ENCODE measurements at places on chromosomes 5 and 9. TPM values are rescaled to one million over a fixed set of nuclear protein-coding genes. Genes with fewer than 3 reads are reported as not detected.

Gene TMEM215
- not detected for total RNA-seq

- DNase-seq, result no peak
Observed at GRCh38 chr9:88161144-88161543, 22.9 kb upstream of the SPATA31C2 start.

Gene LCN1
- not detected for total RNA-seq

- DNase-seq, result no peak
Observed at GRCh38 chr5:65535529-65535987, 27.4 kb downstream of the CENPK start.

DNA sequence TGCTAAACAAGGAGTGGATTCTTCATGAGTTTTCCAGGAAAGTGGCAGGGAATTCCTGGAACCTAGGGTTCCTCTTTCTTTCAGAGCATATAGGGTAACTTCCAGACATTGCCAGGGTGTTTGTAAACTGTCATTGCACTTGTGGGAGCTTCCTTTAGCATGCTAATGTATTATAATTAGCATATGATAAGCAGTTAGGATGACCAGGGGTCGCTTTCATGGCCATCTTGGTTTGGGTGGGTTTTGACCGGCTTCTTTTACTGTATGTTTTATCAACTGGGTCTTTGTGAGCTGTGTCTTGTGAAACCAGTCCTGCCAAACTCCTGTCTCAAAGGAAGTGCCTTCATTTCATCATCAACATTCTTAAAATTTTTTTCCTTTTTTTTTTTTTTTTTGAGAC lies 11.9 kb upstream of the MELK start:
- no peak for DNase-seq

Gene SRA1
- total RNA-seq, result 24.9 TPM

Gene ZNF483
- 24.9 TPM for total RNA-seq

Gene FAM169A
- total RNA-seq, result 1.6 TPM

GRCh38 chr5:142324136-142324870 lies 518 bp downstream of the SPRY4 start:
- DNase-seq, result no peak

DNA sequence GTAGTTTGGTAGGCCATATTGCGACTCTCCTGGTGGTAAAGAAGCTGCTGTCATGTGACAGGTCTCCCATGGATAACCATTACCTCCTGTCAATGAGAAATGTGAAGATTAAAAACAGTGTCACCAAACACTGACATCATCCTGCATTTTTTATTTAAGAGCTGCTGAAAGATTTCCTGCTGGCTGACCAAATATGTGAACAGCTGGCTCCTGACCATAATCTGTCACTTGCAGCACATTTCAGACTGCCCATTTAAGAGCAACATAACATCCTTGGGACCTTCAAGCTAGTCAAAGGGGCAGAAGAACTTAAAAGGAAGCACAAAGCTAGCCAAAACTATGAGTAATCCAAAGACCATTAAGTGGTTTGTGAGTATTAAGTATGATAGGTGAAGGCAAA lies 288.0 kb downstream of the IZUMO3 start:
- no peak for DNase-seq

GRCh38 chr9:86978413-86978812 lies 31.1 kb upstream of the GAS1 start:
- no peak for DNase-seq

Gene CDKN2B-AS1
- total RNA-seq, result 4.6 TPM

DNA sequence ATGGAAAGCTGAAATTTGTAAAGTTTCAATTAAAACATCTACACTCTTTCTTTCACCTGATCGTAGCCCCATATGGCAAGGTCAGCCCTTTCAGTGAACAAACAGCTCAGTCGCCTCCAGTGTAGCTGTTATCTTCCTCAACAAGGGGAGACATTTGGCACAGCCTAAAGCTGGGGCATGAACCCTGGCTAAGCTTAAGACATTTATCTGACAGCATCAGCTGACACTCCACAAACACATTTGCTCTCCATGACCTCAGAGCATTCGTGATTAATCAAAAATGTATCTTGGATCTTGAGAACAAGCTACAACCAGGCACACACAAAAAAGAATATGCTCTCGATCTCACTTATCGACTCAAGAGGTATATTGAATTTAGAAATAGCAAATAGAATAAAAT lies 67.3 kb downstream of the POU5F2 start:
- DNase-seq, result no peak

GRCh38 chr5:139757727-139758509 lies 37.7 kb upstream of the PSD2 start:
- DNase-seq, result no peak

DNA sequence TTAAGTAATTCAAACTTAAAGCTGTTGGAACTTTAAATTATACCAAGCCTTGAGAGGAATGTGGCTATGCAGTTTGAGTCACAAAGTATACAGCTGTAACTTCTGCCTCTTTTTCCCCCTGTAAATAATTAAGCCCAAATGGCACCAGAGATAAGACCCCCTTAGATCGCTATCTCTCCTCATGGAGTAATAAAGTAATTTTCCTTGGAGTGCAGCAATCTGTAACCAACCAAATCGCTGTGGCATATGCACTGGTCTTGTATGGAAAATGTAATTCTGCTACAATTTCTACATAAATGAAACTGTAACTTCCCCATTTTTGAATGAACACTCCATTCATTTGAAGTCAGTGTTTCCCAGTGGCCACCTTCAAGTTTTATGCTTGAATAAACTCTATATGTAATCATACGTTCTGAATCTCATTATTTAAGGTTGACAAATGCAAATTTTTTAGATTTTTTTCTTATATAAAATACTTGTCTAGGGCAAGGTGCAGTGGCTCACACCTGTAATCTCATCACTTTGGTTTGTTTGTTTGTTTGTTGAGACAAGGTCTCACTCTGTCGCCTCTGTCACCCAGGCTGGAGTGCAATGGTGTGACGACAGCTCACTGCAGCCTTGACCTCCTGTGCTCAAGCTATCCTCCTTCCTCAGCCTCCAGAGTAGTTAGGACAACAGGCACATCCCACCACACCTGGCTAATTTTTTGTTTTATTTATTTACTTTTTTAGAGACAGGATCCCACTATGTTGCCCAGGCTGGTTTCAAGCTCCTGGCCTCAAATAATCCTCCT lies 12.3 kb downstream of the SUSD1 start:
- no peak for DNase-seq

- no peak for DNase-seq
Observed at GRCh38 chr5:124627815-124628595, 118.4 kb downstream of the ZNF608 start.

DNA sequence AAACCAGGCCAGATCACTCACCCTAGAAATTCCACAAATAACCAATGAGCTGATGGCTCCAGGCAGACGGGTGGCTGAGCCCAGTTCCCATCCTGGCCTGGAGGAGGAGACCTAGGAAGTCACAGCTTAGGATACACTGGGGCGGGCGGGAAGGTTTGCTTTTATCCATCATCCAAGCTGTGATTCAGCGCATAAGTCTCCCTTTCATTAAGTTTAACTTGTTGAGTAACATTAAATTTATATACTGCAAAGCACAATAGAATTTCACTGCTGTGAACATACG lies 55.7 kb downstream of the THBS4 start:
- no peak for DNase-seq

Gene TIGD6
- 5.6 TPM for total RNA-seq

GRCh38 chr5:61330845-61331406 lies 1.1 kb upstream of the ZSWIM6 start:
- DNase-seq, result peak; percentile 40

- no peak for DNase-seq
Observed at GRCh38 chr9:125534971-125535701, 171.9 kb downstream of the MAPKAP1 start.

DNA sequence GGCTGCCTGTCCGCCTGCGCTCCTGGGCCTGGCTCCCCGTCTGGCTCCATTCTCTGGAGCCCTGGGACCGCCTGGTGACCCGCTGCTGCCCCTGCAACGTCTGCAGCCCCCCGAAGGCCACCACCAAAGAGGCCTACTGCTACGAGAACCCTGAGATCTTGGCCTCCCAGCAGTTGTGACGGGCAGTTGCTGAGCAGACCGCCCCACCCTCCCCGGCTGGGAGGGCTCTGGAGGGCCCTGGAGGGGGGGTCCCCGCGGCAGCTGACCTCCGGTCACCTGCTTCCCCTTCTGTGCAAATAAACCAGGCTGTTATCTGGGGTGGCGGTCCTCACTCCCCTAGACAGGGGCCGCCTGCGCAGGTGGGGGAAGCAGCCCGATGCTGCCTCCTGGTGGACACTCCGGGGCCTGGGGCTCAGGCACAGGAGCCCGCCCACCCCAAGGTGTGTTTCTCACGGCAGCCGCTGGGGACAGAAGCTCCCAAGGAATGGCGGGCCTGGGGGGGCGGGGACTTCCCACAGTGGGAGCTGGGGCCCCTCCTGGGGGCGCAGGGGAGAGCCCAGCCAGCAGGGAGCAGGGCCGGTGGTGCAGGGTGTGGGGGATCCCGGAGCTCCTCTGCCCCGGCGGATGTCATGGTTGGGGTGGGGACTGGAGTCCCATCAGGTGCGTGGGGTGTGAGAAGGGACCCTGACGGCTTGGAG lies 4.7 kb upstream of the TUBB4B start:
- DNase-seq, result peak; percentile 76

DNA sequence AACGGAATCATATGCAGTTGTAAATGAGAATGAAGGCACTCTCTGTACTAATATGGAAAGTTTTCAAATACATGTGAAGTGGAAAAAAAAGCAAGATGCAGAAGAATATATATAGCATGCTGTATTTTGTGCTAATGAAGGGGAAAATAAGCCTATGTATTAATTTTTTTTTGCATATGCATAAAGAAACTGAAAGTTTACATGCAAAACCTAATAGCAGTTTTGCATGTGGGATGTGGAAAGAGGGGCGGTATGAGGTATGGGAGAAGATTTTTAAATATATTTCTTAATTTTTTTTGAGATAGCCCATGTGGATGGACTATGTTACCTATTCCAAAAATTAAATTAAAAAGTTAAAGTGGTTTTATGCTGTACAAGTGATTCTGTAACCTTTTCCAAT lies 83.7 kb upstream of the IL12B start:
- DNase-seq, result no peak

Gene IL7R
- 26.1 TPM for total RNA-seq

DNA sequence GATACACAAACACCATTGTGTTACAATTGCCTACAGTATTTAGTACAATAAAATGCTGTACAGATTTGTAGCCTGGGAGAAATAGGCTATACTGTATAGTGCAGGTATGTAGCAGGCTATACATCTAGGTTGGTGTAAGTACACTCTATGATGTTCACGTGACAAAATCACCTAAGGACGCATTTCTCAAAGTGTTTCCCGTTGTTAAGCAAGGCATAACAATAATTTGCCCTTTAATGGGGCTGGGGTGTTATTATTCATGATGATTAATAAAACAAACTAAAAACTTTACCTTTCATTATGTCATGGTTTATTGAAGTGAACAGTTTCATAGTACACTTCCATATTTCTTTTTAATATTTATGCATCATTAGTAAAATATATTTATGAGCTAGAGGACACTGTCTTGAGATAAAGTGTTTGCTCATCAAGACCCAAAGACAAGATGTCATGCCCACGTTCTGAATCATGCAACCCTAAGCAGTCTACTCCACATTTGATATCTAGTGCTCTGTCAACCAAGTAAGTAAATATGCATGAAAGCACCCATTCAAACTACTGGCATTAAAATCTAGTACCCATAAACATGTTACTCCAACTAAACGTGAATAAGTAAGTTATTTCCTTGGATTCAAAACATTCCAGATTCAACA lies 220.5 kb downstream of the NR2F1-AS1 start:
- DNase-seq, result no peak

Gene FGF1
- 6.6 TPM for total RNA-seq

Gene CDH10
- not detected for total RNA-seq

Gene OR1N1
- total RNA-seq, result not detected

- no peak for DNase-seq
Observed at GRCh38 chr5:141095263-141095641, 837 bp downstream of the PCDHB2 start.

Gene DND1
- total RNA-seq, result 0.88 TPM

DNA sequence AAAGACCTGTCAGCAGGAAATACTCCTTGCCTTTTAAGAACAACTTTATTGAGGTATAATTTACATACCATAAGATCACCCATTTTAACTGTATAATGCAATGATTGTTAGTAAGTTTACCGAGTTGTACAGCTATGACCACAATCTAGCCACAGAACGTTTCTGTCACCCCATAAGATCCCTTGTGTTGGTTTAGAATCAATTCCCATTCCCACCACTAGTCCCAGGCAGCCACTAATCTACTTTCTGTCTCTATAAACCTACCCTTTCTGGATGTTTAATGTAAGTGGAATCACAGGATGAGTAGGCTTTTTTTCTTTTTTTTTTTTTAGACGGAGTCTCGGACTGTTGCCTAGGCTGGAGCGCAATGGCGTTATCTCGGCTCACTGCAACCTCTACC lies 4.4 kb downstream of the GPR107 start:
- no peak for DNase-seq

DNA sequence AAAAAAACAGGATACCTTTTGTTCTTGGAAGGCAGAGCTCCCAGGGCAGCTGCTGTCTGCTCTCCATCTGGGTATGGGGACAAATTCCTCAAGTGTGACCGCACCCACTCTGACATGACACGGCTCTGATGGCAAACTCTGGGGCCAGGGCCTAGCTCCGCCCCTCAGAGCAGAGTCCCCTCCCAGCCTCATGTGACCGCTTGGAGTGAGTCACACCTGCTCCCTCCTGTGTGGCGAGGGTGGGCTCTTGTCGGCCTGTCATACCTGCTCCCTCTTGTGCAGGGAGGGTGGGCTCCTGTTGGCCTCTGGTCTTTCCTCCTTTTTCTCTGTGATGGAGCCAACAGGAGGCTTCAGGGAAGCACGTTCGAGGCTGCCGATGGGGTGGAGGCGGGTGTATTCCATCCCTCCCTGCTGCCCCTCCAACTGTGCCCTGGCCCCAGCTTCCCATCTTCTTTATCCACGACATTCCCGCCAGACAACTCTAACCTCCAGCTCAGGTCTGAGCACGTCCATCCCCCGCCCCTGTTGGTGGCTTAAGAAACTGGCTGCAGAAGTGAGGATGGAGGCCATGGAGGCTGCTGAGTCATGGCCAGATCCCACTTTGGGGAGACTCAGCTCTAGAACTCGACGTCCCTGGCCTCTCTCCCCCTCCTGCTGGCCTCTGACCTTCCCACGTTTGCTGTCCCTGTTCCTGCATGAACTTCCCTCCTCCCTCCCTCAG lies 65.3 kb downstream of the OLFM1 start:
- DNase-seq, result no peak

Gene TMC1
- not detected for total RNA-seq

DNA sequence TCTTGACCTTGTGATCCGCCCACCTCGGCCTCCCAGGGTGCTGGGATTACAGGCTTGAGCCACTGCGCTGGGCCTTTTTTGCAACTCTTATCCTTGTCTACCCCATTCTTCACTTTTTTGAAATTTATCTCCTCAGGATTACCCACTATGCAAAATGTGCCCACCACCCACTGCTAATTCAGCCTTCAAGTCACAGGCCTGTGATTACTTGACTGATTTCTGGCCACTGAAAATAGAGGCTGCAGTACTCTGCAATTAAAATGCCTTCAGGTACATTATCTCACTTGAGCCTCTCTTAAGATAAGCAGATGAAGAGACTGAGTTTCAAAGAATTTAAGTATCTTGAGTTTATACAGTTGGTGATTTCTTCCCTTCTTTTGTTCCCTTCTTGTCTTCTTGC lies 112.4 kb upstream of the SPATA31D4 start:
- DNase-seq, result no peak

Gene PHF19
- total RNA-seq, result 16.5 TPM

All from breast epithelium (tissue), 4 donors.